Uterus (tissue), 4 donors: ENCODE measurements at places on chromosomes 1 and 21. TPM values are rescaled to one million over a fixed set of nuclear protein-coding genes. Genes with fewer than 3 reads are reported as not detected.

GRCh38 chr21:44432841-44433790 lies 22.2 kb upstream of the LRRC3 start:
- no peak for DNase-seq

DNA sequence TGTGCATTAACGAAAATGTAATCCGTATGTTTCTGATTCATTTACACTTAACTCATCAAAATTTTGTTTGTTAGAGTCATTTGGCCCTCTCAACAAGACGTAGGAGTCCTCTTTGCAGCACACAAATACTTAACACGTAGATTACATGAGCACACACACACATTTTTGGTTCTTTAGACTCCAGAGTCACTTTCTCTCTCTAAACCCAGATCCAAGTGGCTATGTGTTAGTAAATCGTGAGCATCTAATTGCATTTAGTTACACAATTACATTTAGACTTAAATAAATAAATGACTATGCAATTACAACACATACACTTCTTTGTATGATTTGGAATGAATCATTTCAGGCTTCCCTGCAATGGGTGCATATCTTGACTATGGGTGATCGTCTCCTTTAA lies 109.0 kb upstream of the GREM2 start:
- DNase-seq = no peak

- no peak for DNase-seq
Observed at GRCh38 chr1:234821840-234822239, 211.9 kb upstream of the IRF2BP2 start.

GRCh38 chr1:82759035-82759434 lies 958.3 kb downstream of the ADGRL2 start:
- no peak for DNase-seq

SLAMF9 gene
- not detected for total RNA-seq

ARHGAP29 gene
- total RNA-seq = 31.0 TPM

CCDC27 gene
- not detected for total RNA-seq
